AG10803 (cell line): ENCODE measurements at places on chromosomes 5 and 9.

- DNase-seq: no peak
These were observed 585.3 kb upstream of the CCNG1 start for GRCh38 chr5:162852134-162852533.

DNA sequence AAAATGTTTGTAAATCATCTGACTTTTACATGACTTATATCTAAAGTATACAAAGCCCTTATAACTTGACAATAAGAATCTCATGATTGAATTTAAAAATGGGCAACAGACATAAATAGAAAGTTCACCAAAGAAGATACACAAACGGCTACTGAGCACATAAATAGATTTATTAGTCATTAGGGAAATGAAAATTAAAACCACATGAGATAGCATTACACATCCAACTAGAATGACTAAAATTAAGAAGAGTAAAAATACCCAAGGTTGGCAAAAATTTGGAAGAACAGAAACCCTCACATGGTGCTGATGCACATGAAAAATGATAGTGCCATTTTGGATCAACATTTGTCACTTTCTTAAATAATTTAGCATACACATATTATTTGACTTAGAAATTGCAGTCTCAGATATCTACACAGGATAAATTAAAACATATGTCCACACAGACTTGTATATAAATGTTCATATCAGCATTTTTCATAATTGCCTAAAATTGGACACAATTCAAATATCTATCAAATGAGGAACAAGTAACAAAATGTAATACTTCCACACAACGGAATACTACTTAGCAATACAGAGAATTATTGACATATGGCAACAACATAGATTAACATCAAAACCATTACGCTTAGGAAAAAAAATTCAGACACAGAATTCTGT, 359.1 kb upstream of the DAB2 start:
- DNase-seq: peak; percentile 77

- DNase-seq: peak; percentile 3
These were observed 338.1 kb upstream of the ADAMTS16 start for GRCh38 chr5:4802044-4802443.

- no peak for DNase-seq
These were observed 379.7 kb upstream of the IRX2 start for GRCh38 chr5:3131161-3131560.

DNA sequence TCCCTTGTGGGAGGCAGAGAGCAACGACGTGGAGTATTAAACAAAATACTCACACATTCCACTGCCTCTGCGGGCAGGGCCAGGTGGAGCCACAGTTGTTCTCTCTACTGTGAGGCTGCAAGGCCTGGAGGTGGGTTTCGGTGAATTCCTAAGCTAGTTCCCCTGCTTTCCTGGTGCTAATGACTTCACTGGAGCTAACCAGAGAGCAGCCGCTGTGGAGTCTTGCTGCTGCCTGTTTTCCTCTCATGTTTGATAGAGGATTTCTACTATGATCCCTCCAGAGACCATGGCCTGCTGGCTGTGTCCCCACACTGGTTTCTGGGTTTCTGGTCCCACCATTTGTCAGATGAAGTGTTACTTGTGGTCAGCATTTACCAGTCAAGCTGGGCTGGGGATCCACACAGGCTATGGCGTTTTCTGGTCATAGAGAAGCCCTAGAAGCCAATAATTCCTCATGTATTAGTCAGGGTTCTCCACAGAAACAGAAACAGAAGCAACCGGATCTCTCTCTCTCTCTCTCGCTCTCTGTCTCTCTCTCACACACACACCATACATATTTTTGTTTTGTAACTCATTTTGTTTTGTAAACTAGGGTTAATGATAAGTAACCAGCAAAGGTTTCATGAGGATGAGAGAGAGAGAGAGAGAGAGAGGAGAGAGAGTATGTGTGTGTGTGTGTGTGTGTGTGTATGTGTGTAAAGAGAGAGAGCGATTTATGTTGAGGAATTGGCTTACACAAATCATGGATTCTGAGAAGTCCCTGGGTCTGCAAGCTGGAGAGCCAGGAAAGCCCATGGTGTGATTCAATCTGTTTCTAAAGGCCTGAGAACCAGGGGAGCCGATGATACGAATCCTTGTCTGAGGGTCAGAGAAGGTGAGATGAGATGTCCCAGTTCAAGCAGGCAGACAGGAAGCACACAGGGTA, 403.0 kb downstream of the GADD45G start:
- DNase-seq: peak; percentile 87
